Hepatocyte (in vitro differentiated cells): ENCODE measurements at places on chromosomes 3 and 15. TPM values are rescaled to one million over a fixed set of nuclear protein-coding genes. Genes with fewer than 3 reads are reported as not detected.

Gene PLA2G4E
- 0.07 and 0.20 TPM in 2 replicates for total RNA-seq

Gene UBAP1L
- 0.96 and 1.8 TPM in 2 replicates for total RNA-seq

Gene EPB42
- 0.24 and 1.00 TPM in 2 replicates for total RNA-seq

GRCh38 chr15:98610991-98611390, 37.3 kb upstream of the IGF1R start:
- no peak for DNase-seq

GRCh38 chr15:34850121-34850520, 54.8 kb upstream of the ACTC1 start:
- peak; percentile 6 for DNase-seq

- DNase-seq = peak; percentile 68
These were observed 37.7 kb upstream of the GNB5 start for GRCh38 chr15:52228921-52229320.
